HFFc6 (cell line): ENCODE measurements at places on chromosomes 2 and 18.

- DNase-seq, result no peak
These were observed 195.0 kb downstream of the EPHA4 start for GRCh38 chr2:221377066-221377465.

DNA sequence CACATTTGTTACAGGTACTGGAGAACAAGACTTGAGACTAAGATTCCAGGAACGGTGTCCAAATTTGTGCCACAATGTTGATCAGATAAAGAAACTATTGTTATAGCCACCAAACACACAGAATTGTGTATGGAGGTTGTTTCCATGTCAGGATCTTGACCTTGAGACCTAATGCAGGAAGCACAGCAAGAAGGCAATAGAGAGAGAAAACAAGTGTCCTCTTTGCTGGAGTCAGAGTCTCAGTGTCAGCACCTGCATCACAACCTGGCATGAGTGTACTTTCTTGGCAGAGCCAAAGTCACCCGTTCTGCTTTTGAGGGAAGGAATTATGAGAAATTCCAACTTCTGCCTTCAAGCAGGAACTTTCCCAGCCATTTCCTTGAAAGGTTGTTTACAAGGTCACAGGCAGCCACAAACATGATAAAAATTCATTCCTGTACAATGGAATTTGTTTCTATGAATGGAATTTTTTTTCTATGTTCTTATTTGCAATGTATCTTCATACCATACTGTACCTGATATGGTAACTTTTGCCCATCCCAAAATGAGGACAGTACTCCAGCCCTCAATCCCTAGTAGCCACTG, 118.4 kb downstream of the PKP4 start:
- DNase-seq, result peak; percentile 3

DNA sequence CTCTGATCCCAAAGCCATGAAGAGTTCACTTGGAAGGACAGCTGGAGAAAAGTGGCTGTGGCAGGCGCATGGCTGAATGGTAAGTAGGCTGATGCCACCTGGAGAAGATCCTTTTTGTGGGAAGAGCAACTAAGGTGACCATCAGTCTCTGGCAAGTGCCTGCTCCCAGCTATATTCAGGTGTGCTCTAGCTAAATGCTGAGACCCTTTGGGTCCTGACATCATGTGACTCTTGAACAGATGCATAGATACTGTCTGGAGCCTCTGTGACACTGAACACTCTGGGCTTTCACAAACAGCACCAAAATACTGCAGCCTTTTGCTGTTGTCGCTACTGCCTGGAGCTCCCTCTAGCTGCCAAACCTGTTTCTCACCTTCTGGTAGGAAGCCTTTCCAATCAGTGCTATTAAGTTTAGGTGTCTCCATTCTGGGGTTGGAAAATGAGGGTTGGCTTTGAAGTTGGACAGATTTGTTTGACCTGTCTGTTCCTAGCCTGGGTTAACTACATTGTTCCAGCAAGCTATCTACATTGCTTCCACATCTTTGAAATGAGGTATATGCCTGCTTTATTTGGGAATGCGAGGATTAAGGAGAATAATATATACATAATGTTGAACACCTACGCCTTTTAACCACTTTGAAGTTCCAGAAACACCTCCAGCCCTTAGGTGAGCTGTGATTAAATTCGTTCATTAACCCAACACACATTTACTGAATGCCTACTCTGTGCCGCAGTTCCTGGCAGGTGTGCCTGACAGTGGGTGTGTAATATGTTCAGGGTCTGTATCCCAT, 3.1 kb downstream of the EGR4 start:
- DNase-seq, result peak; percentile 18

DNA sequence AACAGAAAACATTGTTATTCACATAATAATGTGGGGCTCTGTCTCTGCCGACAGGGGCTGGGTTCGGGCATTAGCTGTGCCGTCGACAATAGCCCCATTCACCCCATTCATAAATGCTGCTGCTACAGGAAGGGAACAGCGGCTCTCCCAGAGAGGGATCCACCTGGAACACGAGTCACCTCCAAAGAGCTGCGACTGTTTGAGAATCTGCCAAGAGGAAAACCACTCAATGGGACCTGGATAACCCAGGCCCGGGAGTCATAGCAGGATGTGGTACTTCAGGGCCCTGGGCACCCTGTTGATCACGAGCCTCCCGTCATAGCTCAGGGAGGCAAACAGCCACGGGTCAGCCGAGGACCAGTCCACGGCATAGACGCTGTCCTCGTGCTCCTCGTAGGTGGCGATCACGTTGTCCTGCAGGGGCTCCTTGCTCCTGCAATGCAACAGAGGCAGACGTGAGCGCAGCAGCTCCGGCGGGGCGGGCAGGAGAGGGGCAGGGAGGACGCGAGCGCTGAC, 188.5 kb downstream of the EIPR1 start:
- no peak for DNase-seq

GRCh38 chr18:69725009-69725408, 222.7 kb downstream of the CD226 start:
- no peak for DNase-seq

DNA sequence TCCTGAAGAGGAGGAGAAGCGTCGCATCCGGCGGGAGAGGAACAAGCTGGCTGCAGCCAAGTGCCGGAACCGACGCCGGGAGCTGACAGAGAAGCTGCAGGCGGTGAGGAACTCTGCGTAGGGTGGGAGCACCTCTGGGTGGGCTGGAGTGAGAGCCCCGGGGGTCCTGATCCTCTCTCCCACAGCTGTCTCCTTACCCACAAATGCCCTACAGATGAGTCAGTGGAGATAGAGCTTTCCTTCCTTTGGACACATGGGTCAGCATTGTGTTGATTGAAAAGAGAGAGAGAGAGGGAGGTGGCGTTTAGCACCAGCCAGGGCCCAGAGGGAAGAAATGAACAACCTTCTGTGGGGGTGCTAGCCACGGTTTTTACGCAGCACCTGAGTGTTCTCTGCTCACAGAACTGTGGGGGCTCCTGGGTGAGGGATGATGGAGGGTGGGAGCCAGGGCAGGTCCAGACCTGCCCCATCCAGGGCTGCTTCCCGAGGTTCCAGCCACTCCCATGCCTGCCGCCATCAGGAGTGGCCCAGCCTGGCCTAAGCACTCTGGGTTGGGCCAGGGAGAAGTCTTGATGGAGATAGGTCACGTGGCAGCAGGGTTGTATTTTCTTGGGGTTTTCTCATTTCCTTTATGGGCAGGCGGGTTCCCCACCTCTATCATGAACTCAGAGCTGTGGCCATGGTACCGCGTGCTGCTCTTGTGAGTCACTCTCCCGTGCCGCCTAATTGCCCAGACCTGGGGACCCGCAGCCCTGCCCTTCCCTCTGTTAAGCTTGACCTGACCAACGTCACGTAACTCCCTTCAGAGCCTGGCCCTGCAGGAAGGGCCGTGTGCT, 16.3 kb downstream of the FOSL2 start:
- no peak for DNase-seq

- DNase-seq, result peak; percentile 65
These were observed 30.2 kb upstream of the RIOK3 start for GRCh38 chr18:23422751-23423418.

GRCh38 chr2:231780123-231780908, 766 bp downstream of the PDE6D start:
- DNase-seq, result no peak

GRCh38 chr2:128498086-128498485, 179.4 kb upstream of the HS6ST1 start:
- DNase-seq, result no peak

- DNase-seq, result peak; percentile 13
These were observed 16.8 kb upstream of the SRBD1 start for GRCh38 chr2:45627911-45628310.

DNA sequence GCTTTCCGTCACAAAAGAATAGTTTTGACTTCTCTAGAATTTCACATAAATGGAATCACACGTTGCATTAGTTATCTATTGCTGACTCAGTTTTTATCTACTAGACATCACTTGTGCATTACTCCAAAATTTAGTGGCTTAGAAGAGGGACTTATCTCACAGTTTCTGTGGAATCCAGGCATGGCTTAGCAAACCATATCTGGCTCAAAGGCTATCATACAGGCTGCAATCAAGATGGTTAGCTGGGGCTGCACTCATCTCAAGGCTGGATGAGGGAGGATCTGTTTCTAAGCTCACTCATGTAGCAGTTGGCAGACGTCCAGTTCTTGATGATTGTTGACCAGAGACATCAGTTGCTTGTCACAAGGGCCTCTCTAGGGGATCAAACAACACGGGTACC, 6.6 kb upstream of the DSC3 start:
- no peak for DNase-seq

- no peak for DNase-seq
These were observed 107.7 kb downstream of the NFATC1 start for GRCh38 chr18:79503406-79503805.

DNA sequence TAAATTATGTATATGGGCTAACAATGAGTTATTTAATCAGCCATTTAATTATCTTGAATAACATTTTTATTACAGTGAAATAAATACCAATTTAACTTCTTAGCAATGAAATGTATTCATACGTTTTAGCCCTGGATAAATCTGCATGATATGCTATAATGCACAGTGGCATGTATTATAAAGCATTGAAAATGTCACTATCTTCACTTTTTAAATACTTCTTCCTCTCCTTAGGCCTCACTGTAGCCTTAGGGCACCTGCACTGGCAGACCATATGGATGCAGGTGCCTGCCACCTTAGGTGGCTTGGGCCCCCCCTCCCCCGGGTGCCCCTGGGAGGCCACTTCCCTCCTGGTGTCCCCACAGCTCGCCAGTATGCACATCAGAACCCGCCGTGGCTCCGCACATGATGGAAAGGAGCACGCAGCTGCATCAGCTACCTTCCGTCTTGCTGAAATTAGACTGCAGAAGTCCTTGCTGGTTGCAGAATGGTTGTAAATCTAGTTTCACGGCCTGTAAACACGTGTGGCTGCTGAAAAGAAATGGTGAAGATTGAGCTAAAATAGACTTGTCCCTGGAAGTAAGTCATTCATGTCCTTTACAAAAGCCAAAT, 56.7 kb downstream of the ADI1 start:
- DNase-seq, result no peak

DNA sequence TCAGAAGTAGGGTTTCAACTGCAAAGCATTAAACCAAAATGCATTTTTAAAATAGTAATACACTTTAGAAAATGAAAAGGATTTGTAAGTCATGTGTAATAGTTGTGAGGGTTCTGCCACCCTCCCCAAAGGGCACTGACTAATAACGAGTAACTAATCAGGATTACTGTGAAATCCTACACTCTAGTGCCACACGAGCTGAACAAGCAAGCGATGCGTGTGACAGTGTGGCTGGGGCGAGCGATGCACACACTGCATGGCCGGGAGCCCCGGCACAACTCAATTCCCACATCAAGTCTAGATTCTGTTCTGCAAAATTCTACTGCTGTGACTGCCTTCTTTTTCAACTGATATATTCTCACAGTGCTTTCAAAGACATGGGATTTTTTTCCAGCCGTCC, 156.4 kb downstream of the SEPTIN10 start:
- DNase-seq, result no peak

GRCh38 chr18:31041271-31042083, 1.1 kb downstream of the DSC3 start:
- DNase-seq, result no peak

GRCh38 chr2:37874470-37874869, 50.6 kb upstream of the RMDN2 start:
- DNase-seq, result no peak

- no peak for DNase-seq
These were observed 366.9 kb downstream of the NYAP2 start for GRCh38 chr2:225766431-225766830.

- no peak for DNase-seq
These were observed 774.8 kb upstream of the ID2 start for GRCh38 chr2:7907041-7907440.

DNA sequence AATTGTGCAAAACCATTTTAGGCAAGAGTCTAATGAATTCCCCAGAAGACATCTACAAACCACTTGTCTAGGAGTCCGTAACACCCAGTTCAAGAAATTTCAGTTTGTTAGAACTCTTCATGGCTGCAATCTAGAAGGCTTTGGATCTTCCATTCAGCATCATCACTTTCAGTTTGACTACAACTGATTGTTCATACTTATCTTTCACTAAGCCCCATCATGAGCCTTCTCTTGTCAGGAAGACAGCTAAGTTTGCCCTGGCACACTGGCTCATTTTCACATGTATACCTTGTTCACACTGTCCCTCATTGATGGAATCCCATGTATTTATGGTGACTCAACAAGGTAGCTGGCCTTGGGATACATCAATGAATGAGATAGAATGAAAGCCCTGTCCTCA, 898.4 kb upstream of the CELF4 start:
- DNase-seq, result no peak

- DNase-seq, result no peak
These were observed 2.0 kb upstream of the TBC1D8 start for GRCh38 chr2:101153077-101153707.

- no peak for DNase-seq
These were observed 127.6 kb upstream of the HS6ST1 start for GRCh38 chr2:128446049-128446873.

- no peak for DNase-seq
These were observed 112.1 kb downstream of the LTBP1 start for GRCh38 chr2:33058716-33059470.

DNA sequence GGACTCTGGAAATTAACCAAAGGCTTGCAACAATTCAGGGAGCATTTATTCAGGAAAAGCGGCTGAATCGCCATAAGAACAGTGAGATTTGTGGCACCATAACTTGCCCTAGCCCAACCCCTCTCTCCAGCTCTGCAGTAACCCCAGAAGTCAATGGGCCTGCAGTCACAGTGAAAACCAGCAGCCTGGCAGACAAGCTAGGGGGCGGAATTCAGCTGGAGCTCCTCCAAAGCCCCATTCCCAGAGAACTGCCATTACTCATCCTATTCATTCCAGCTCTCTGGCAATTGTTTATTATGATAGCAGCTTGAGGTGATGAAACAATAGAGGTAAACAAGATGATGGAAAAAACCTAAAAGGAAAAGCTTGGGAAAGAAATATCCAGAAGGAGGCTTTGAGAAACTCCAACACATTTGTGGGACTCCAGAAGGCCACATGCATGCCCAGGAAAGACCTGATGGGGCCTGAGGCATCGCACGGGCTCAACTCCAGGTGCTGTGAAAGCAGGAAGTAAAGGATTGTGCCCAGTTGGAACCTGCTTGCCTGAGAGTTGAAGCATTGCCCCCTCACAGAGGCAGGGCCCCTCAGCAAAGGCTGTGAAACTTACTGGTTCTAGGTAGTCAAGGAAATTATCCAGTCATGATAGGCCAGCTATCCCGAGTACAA, 126.7 kb downstream of the TWIST2 start:
- DNase-seq, result peak; percentile 89

DNA sequence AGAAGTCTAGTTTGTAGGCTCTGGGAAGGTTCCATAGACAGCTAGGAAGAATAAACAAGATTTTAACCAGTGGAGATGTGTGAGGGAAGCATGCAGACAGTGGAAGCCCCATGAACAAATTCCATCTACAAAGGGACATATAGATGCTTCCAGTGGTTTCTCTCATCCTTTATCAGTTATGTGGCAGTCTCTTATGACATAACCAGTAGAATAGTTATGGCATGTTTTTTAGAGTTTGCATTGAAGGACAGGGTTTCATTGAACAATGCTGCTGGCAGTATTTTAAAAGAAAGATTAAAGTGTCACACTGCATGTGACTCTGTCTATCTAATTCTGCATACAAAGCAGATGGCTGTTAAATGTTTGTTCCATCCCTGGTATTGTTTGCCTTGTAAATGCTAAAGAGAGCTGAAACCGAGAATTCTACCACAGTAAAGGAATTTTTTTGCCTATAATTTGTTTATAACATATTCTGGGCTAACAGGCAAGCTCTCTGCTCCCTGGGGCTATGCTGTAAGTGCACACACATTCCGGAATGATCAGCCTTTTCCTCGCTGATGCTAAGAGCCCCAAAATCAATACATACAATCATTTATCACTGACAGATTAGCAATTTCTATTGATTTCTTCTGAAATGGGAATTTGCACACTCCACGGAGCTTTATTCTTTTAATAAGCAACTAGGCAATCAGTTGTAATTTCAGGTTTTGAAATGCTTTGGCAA, 76.8 kb upstream of the PELI1 start:
- no peak for DNase-seq
